Stimulated activated CD8-positive, alpha-beta memory T cell treated with anti-CD3 and anti-CD28 coated beads, Interleukin-7, amount 100 ng/mL, for 4 hours (primary cell): ENCODE measurements at places on chromosomes 2 and 18.

DNA sequence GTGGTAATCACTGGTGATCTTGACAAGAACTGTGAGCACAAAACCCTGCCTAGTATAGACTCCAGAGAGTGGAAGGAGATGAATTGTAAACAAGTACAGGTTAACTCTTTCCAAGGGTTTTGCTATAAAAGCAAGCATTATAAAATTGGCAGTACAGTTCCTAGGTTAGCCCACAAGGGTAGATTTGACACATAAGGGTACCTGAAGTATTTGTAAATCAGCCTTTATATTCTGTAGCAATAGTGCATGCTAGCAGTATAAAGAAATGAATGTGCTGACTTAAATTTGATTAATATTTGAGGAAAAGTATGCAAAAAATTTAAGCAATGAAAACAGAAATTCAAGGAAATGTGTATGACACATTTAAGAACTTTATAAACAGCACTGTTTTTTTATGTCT, 42.4 kb downstream of the SP3 start:
- DNase-seq, result no peak

GRCh38 chr2:151052850-151053660, 208.6 kb downstream of the RBM43 start:
- DNase-seq, result no peak

DNA sequence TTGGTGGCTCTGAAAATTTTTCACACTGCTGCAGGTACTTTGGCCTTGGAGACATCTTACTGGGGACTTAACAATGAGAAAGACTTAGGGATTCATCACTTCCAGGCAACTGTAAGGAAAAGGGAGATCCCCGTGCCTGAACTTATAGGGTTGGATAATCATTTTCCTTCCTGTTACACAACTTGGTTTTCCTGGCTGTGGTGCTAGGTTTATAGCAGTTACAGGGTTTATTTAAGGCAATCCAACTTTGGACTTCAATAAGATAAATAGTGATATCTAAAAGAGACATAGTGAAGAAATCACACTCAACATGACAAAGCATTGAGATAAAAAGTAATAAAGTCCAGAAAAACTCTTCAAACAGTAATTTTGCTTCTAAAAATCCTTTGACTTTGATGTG, 70.2 kb upstream of the RAPH1 start:
- DNase-seq, result no peak

- no peak for DNase-seq
These were observed 87.2 kb downstream of the LONRF2 start for GRCh38 chr2:100235098-100235497.

DNA sequence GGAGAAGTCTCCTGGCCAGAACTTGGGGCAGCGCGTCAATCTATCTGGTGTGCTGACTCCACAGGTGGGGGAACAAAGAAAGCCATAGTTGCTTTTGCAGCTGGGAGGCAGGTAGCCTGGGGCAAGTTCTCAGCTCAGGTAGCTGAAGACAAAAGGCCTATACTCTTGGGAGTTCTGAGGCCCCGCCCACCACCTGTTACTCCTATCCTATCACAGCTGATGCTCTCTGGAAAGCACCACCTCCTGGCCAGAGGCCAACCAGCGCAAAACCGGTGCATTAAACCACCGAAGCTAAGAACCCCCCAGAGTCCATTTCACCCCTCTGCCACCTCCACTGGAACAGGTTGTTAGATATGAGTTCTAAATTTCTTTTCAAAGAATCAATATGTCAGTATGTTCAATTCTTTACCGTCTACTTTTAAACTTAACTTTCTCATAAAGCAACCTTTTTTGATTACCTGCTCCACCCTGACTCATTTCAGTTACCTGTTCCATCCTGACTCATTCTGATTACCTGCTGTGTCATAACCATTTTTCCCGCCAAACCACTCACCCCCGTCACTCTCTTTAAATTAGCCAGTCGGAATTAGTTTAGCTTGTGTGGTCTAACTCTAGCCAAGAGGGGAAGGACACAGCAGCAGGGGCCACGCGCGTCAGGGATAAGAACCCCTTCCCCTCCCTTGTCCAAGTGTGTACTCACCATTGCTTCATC, 43.4 kb downstream of the UPP2 start:
- no peak for DNase-seq

- no peak for DNase-seq
These were observed 32.4 kb downstream of the SMIM21 start for GRCh38 chr18:75395137-75395536.

GRCh38 chr18:12074736-12075135, 18.9 kb upstream of the ANKRD62 start:
- DNase-seq, result no peak

- DNase-seq, result no peak
These were observed 113.7 kb downstream of the SPTBN1 start for GRCh38 chr2:54569745-54570301.

GRCh38 chr2:41234093-41234492, 782.2 kb upstream of the SLC8A1 start:
- no peak for DNase-seq

GRCh38 chr18:62321201-62321600, 3.9 kb upstream of the TNFRSF11A start:
- DNase-seq, result no peak

DNA sequence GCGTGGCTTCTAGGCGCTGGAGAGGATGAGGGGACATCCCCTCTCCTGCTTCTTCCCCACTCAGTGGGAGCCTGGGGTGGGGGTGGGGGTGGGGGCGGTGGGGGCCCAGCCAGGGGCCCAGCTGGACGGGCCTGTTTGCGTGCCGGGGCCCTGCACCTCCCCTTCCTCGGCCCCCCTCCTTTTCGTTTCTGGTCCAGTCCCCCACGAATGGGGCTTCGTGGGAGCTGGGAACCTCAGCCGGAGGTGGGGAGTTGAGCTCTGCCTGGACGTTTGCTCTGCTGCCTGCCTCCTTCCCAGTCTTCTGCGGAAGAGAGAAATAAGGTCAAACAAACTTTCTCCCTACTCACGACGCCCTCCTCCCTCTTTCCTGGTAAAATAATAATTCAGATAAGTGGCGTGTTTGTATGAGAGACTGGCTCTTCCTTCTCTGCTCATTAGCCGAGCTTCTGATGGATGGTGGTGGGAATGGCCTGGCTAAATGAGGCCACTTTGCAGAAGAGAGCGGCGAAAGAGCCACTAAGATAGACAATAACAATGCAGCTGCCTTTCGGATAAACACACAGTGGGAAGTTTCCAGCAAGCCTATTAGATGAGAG, 782 bp downstream of the MTA3 start:
- DNase-seq, result peak; percentile 4

GRCh38 chr2:109402980-109403840, 210.6 kb downstream of the SEPTIN10 start:
- no peak for DNase-seq

GRCh38 chr18:76712511-76713140, 109.7 kb upstream of the ZNF236 start:
- DNase-seq, result no peak

DNA sequence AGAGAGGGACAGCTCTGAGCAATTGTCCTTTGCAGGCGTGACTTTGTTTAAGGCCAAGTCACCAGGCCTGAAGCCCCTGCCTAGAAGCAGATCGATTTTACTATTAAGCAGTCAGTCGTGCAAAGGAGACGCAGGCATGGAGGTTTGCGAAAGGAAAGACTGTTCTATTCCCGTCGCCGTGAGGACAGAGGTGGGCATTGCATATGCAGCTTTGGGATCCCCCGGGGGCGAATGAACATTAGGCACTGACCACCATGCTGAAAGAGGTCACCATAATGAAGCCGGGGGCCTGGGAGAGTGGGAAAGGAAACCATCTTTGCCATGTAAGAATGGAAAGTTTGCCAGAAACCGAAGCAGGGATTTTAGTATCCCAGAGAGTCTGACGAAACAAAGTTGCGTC, 231.6 kb downstream of the BCL11A start:
- no peak for DNase-seq

GRCh38 chr2:131105950-131106801, 1.0 kb downstream of the PLEKHB2 start:
- DNase-seq, result peak; percentile 47

DNA sequence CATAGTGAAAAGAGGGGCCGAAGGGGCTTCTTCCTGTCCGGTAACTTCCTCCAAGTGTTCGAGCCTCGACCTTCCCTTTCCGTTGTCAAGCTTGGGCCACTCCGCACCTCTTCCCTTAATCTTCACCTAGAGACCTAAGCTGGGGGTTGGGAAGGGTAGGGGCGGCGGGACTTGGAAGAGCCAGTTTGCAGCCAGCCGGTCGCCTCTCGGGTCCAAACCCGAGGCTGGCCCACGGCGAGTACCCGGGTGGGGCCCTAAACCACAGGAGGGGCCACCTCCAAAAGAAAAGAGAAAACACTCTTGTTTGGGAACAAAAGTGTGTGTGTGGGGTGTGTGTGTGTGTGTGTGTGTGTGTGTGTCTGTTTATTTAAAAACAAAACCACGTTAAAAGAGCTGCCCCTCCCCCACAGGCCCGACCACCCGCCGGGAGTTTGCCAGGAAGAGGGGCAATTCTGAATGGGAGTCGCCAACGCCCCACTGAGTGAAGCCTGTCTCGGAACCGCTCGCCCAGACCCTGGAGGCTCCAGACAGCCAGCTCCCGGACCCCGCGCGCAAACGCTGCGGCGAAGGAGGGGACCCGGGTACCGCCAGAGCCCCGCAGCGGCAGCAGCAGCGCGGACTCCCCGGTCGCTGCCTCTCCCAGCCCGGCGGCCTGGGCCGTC, 488 bp upstream of the RHOB start:
- DNase-seq, result no peak

DNA sequence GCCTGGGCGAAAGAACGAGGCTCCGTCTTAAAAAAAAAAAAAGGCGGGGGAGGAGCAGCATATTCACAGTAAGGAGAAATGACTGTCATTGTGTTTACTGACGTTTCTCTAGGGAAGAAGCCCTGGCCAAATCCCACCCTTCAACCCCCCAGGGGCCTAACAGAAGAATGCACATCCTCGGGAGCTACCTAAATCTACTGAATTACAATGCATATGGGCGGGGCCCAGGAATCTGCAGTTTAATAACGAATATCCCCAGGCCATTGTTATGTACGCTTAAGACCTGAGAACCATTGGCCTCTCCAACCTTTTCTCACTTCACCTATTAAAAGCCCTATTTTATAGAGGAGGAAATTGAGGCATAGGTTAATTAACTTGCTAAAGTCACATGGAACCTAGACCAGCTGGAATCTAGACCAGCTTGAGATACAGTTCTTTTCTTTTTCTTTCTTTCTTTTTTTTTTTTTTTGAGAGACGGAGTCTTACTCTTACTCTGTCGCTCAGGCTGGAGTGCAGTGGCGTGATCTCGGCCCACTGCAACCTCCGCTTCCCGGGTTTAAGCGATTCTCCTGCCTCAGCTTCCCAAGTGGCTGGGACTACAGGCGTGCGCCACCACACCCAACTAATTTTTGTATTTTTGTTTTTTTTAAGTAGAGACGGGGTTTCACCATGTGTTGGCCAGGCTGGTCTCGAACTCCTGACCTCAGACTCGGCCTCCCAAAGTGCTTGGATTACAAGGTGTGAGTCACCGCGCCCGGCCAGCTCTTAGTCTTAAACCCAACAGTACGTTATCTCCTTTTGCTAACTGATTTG, 708 bp upstream of the RIF1 start:
- DNase-seq, result no peak

DNA sequence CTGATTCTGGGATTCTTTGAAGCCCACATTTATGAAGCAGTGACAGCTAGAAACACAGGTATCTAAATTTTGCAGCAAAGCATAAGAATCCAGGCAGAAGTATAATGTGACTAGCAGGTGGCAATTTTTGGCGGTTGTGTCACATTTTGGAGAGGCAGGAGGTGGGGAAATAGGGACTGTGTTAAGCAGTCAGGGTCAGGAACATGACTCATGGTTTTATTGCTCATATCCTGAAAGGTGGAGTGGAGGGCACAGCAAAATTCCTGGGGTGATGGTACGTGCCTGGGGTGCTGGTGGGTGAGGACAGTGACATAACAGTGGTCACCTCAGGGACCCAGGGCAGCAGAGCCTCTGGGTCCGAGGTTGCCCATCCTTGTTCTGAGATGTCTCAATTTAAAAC, 63.5 kb upstream of the TTN start:
- no peak for DNase-seq

GRCh38 chr2:121297217-121297830, 12.3 kb upstream of the TFCP2L1 start:
- no peak for DNase-seq

DNA sequence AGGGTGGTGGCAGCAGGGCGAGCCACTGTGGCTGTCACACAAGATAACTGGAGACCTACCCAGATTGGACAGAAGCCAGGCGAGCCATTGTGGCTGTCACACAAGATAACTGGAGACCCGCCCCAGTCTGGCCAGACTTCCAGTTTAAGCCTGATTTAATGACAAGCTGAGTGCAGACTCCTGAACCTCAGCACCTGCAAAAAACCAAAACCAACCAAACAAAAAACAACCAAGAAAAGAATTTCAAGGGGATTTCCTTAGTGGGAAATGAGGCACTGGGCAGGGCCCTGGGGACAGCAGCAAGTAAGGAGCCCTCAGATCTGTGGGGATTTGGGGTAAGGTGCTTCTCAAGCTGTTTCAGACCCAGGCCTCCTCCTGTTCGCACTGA, 95.2 kb upstream of the BOD1L2 start:
- DNase-seq, result no peak

GRCh38 chr2:44269831-44270230, 5.4 kb upstream of the SLC3A1 start:
- no peak for DNase-seq

GRCh38 chr2:196046123-196046917, 22.3 kb downstream of the DNAH7 start:
- no peak for DNase-seq

GRCh38 chr2:224400886-224401632, 848 bp downstream of the FAM124B start:
- no peak for DNase-seq

- DNase-seq, result no peak
These were observed 33.7 kb upstream of the CDC42EP3 start for GRCh38 chr2:37705191-37705590.

DNA sequence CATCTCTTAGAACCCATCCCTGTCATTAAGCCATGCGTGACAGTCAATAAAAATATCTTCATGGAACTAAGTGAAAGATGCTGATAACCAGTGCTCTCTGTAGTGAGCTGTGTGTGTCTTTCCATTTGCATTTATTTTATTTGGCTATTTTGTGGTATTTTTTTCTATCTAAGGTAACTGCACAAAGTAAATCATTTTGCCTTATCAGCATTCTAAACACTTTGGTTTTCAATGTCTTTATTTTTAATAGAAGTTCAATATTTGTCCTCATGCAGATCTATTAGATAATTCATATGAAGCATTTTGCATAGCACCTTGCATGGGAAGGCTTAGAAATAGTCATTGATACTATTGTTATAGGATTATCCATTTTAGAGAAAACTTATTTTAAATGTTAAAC, 163.6 kb upstream of the TANK start:
- DNase-seq, result no peak
